ENCODE measurements at places on chromosomes 1 and 21.

- DNase-seq: no peak
These were observed 113.2 kb upstream of the CACHD1 start for GRCh38 chr1:64356636-64357256.

DNA sequence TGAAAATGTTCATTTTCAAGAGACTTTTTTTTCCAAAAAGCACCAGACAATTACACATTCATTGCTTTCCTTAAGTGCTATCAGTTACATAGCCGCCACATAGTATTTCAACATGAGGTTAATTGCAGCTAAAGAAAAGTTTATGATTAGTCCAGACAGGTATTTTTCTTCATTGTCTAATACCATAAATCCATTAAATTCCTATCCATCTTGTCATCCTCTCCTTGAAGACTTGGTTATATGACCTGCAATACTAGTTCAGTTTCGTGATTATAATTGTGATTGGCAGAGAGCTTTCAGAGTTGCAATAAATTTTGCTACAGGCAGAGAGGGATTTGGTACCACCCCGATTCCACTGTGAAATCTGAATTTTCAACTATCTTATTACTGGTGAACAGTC, 437.7 kb downstream of the GPATCH2 start:
- no peak for DNase-seq

DNA sequence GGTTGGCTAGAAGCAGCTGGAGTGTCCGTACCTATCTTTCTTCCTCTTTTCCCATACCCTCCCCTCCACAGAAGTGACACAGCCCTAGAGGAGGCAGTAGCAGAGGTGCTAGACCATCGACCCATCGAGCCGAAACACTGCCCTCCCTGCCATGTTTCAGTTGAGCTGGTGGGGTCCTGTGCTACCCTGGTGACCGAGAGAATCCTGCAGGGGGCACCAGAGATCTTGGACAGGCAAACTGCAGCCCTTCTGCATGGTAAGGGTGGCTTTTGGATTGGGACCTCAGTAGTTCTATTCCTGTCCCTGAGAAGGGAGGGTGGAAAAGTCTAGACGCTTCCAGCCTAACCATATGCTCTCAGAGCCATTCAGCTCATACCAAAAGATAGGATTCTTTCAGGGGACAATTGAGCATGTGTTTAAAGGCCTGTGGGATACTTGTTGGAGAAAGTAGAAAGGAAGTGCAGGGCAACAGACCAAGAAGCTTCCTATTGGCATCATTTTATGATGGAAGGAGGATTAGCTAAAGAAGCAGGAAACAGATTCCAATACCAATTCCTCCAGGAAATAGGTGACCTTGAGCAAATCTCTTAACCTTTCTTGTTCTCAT, 11.7 kb upstream of the BNIPL start:
- peak; percentile 84 for DNase-seq

- no peak for DNase-seq
These were observed 11.4 kb upstream of the ZSCAN20 start for GRCh38 chr1:33460947-33461629.

GRCh38 chr1:100184536-100184935, 6.5 kb upstream of the LRRC39 start:
- DNase-seq: no peak

- DNase-seq: no peak
These were observed at the start of gene SPATC1L for GRCh38 chr21:46183910-46184624. Gene SPATC1L, minus strand, starts transcription at chr21:46184459. Its CDS starts 1,643 bp downstream, at chr21:46182816.

DNA sequence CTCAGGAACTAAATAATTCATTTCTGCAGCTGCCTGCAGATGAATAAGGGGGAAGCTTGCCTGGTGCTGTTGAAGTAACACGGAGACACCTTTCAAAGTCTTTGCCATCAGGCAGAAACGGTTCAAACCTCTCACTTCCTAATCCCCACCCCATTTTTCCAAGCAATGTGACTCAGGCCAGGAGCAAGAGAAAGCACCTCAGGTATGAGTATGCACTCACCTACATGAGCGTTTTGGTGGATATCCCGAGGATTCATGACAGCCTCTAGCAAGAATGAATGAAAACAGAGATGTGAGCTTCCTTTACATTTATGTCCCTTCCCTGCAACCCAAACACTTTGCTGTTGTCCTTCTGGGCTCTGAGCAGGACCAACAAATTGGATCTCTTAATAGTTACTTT, 63.4 kb upstream of the LAX1 start:
- no peak for DNase-seq

- peak; percentile 92 for DNase-seq
These were observed 221.6 kb upstream of the VAMP3 start for GRCh38 chr1:7549277-7550161.

DNA sequence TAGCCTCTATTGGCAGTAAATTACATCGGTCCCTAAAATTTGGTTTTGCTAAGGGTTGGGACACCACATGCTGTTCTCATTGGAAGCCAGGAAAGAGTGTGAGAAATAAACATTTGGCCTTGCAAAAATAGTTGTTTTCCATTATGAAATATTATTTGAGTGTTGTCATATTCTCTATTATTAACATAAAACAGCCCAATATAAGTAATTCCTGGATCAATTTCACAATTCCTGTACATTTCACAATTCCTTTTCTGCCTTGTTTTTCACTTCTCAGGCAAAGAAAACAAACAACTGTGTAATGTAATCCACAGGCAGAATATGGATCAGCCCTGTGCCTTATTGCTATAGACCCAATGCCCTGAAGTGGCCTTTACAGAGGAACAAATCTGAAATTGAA, 40.5 kb downstream of the C1orf87 start:
- no peak for DNase-seq

GRCh38 chr1:94026619-94027380, 94.1 kb downstream of the ABCA4 start:
- DNase-seq: no peak

GRCh38 chr1:246142320-246142893, 364.7 kb downstream of the SMYD3 start:
- peak; percentile 72 for DNase-seq

GRCh38 chr1:209886219-209886536, 51.8 kb upstream of the SYT14 start:
- no peak for DNase-seq

- DNase-seq: peak; percentile 0
These were observed 161.6 kb downstream of the LRRC40 start for GRCh38 chr1:70043804-70044203.

- no peak for DNase-seq
These were observed 69.6 kb downstream of the LACTBL1 start for GRCh38 chr1:22903113-22903512.

- DNase-seq: no peak
These were observed 299.0 kb downstream of the SMYD3 start for GRCh38 chr1:246208105-246208504.

DNA sequence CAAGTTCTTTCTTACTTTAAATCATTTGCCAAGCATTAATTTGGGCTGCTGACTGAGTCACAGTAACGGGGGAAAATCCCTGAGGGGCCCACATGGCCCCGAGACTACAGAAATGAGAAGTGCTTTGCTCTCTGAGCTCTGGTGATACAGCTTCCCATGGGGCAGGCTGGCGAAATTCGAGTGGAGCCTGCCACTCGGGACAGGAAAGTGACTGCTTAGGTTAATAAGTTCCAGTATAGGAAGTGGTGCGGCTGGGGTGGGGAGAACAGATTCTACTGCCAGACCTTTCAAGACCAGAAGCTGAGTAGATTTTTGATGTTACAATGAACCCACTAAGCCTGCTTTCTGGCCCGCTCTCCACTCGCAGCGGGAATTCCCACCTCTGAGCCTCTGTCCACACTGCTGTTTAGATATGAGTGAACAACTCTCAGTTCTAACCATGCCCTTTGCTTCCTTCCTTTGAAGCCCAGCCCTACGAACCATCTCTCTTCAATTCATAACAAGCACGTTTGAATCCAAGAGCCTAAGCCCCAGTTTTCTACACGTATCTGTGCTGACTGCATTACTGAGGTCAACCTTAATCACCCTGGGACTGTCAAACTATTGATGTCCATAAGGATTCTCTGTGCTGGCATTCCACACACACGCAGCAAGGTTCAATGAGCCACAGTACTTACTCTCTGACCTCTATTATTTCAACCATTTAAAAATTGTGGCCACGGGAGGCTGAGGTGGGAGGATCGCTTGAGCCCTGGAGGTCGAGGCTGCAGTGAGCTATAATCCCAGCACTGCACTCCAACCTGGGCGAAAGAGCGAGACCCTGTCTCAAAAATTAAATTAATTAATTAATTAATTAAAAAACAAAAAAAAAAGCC, 9.6 kb downstream of the ZBTB17 start:
- no peak for DNase-seq

DNA sequence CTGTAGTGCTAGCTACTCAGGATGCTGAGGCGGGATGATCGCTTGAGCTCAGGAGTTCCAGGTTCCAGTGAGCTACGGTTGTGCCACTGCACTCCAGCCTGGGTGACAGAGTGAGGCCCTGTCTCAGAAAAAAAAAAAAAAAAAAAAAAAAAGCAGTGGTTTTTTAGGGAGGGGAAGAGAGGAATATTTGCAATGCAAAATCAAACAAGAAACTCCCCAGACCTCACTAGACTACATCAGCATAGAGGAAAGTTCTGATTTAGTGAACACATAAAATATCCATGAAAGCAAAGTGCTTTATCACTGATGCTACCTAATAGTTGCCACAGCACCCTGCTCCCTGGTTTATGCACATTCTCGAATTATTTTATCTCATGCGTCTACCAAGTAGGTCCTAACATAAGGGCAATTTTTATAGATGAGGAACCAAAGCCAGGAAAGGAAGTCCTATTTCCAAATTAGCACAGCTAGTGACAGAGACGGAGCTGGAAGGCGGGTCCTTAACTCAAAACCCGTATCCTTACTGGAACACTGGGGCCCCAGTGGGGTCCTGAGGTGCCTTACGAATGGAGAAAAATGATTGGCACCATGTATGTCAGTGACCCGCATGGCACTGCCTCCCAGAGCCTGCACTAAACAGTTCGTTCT, 50.7 kb upstream of the GPR157 start:
- DNase-seq: no peak

DNA sequence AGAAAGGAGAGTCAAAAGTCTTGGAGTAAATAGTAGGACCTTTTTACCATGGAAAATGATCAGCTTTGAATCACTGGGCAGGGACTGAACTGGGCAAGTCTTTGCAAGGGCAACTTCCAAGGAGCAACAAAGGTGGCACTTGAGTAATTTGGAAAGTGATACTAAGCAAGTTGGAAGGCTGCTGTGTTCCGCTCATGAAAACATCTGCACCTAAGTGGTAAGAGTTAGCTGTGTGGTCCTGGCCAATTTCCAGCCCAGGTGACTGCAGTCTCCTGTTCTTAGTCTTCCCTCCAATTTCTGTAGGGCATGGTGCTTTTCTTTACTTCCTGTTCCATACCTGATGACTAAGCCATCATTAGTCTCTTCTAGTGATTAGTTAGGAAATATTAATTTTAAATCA, 35.5 kb upstream of the PRDM2 start:
- no peak for DNase-seq

DNA sequence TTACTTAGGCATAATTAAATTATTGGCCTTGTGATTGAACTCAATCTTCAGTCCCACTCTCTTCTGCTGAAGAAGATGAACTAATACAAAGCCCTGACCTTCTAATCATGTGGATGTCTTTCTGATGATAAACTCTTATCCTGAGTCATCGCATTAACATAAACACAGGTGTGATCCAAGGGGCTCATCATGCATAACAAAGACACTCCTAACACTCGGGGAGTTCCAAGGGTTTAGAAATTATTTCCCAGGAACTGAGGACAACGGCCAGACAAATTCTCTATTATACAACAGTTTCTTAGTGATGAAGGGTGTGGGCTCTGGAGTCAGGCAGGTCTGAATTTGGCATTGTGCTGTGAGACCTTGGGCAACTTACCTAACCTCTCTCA, 18.0 kb downstream of the DUSP10 start:
- no peak for DNase-seq

DNA sequence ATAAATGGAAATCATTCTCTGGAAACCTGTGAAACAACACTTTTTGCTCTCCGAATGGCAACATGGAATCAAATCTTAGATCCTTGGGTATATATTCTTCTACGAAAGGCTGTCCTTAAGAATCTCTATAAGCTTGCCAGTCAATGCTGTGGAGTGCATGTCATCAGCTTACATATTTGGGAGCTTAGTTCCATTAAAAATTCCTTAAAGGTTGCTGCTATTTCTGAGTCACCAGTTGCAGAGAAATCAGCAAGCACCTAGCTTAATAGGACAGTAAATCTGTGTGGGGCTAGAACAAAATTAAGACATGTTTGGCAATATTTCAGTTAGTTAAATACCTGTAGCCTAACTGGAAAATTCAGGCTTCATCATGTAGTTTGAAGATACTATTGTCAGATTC, 45.7 kb downstream of the PTGFR start:
- DNase-seq: no peak

DNA sequence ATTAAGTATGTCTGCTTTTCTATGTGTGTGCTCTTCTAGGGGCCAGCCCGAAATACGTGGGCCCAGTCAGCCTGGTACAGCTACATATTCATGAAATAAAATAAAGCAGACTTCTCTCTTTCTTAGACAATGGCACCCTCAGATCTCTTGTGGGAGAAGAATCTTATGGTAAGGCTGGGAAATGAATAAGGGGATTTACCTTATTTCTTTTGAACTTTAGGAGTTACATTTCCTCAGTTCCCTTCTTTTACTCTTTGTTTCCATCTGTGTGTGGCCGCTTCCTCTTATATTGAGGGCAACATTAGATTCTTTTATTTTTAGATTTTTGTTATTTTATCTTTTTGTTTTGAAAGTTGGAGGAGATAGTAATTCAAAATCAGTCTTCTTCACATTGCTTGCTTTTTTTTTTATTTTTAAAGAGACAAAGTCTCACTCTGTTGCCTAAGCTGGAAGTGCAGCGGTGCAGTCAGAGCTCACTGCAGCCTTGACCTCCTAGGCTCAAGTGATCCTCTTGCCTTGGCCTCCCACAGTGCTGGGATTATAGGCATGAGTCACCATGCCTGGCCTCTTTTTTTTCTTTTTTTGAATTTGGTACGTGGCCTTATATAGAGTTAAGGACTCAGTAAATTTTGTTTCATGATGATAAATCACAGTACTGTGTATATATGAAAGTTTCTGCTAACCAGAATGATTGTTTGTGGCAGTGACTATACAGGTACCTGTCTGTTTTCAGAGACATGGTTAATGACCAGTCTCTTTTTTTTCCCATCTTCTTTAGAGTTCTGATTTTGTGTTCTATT, 9.1 kb downstream of the LAMC1 start:
- DNase-seq: peak; percentile 33

DNA sequence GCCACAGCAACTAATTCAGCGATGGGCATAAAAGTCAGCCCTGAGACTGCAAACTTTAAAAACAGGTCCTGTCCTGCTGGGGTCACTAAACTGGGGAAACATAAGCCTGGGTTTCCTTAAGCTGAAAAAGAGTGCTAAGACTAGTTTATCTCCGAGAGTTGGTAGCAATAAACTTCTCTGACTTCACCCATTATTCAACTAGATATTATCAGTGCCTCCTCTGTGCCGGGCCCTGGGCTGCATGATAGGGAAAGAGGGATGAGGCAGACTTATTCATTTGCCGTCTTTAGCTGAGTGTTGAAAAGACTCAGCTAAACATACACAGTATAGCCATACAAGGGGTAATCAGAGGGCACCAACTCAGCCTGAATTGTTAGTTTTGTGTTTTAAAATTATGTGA, 33.0 kb downstream of the AK2 start:
- DNase-seq: no peak

Measured in A549 (cell line).